Naive B cell (primary cell): ENCODE measurements at places on chromosomes 7 and 10.

GRCh38 chr10:128914681-128915080 is 552.4 kb upstream of the MGMT start:
- no peak for DNase-seq

DNA sequence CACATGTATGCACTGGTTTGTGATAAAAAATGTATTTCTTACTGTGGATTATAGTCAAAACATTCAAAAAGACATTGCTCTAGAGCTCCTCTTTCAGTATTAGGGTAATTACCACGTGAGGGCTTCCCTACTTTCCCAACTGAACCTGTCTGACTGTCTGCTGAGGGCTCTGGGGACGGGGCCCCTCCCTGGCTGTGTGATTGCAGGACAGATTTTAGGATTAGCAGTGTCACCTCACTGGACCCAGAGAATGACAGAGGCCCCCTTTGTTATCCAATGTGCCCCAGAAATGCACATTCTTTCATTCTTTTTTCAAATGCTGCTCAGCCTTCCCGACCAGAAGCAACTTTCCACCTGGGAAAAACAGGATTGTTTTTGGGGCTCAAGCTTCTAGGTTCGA is 43.6 kb upstream of the MXI1 start:
- no peak for DNase-seq

- no peak for DNase-seq
Measured at GRCh38 chr10:18463673-18464211, 187.6 kb downstream of the NSUN6 start.

DNA sequence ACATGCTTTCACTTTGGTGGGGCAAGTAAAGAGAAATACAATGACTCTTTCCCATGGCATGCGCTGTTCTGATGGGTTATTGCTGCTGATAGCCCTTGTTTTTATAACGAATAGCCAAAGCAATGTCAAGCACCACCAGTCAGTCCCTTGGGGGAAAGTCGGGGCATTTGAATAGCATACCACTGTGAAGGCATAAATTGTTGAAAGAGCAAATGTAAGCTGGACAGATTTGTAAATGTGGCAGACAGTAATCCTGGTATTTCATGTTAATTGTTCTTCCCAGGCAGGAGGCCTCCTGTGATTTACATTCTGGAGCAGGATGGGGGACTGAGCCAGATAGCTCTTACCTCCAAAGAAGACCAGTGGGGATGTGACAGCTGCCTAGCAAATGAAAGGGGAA is 293.3 kb downstream of the ADRA2A start:
- no peak for DNase-seq

DNA sequence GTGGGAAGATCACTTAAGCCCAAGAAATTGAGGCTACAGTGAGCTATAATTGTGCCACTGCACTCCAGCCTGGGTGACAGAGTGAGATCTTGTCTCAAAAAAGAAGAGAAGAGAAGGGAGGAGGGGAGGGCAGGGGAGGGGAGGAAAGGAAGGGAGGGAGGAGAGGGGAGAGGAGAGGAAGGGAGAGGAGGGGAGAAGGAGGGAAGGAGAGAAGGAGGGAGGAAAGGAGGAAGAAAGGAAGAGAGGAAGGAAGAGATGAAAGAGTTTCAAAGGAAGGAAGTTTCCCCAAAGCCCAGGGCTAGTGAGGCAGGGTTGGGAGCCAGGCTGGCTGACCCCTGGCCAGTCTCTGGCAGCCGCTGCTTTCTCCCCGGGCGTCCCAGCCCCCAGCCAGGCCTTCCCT is 32.6 kb downstream of the EPHB4 start:
- no peak for DNase-seq

- no peak for DNase-seq
Measured at GRCh38 chr7:36128448-36129047, 24.5 kb upstream of the EEPD1 start.

- DNase-seq: no peak
Measured at GRCh38 chr10:112952282-112953173, 2.5 kb downstream of the TCF7L2 start.

GRCh38 chr10:129621693-129622092 is 154.7 kb downstream of the MGMT start:
- no peak for DNase-seq

GRCh38 chr10:14774797-14775196 is at the start of gene FAM107B:
TSS of gene FAM107B (minus strand) at chr10:14774897. CDS start at chr10:14774663, 234 bp downstream.
- no peak for DNase-seq

DNA sequence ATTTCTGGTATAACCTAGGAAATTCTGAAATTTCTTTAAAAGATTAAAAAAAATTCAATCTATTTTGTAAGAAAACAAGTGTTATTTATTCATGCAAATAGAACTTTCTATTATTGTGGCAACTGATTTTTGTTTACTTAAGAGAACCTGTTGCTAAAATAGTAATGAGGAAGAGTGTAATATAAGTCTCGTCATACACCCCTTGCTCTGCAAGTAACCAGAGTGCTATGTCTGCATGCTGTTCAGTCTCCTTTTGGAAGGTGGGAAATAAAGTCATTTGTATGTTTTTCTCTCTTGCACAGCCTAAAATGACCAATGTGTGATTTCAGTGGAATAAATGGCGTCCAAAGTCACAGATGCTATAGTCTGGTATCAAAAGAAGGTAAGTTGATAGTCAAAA is 41.3 kb downstream of the PHTF2 start:
- DNase-seq: no peak

GRCh38 chr7:18128846-18129245 is 101.2 kb upstream of the PRPS1L1 start:
- no peak for DNase-seq

DNA sequence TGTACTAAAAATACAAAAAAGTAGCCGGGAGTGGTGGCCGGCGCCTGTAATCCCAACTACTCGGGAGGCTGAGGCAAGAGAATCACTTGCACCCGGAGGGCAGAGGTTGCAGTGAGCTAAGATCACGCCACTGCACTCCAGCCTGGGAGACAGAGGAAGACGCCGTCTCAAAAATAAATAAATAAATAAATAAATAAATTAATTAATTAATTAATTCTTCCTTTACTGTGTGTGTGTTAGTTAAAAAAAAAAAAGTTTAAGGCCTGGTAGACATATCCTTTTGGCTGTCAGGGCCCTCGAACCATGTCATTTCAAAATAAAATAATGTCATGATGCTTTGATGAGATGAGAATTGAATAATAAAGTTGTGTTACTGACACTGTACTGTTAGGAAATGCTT is 81.3 kb downstream of the ZNF467 start:
- DNase-seq: no peak

- no peak for DNase-seq
Measured at GRCh38 chr7:108097703-108098102, 32.5 kb downstream of the LAMB4 start.

DNA sequence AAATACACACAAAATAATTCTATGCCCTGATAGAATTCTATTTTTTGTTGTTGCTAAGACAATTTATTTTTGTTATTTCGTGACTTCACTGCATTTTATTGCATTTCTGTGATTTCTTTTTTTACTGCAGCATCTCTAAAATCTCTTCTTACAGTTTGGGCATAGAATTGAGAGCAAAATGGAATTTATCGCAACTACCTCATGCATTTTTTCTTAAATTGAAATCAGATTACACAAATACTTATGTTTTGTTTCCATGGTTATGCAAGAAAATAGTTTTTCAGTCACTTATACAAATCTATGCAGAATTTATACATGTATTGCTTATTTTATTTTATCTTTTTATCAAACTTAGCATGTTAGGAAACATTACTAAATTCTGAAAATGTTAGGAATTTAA is 781.8 kb upstream of the LRRTM3 start:
- DNase-seq: no peak

DNA sequence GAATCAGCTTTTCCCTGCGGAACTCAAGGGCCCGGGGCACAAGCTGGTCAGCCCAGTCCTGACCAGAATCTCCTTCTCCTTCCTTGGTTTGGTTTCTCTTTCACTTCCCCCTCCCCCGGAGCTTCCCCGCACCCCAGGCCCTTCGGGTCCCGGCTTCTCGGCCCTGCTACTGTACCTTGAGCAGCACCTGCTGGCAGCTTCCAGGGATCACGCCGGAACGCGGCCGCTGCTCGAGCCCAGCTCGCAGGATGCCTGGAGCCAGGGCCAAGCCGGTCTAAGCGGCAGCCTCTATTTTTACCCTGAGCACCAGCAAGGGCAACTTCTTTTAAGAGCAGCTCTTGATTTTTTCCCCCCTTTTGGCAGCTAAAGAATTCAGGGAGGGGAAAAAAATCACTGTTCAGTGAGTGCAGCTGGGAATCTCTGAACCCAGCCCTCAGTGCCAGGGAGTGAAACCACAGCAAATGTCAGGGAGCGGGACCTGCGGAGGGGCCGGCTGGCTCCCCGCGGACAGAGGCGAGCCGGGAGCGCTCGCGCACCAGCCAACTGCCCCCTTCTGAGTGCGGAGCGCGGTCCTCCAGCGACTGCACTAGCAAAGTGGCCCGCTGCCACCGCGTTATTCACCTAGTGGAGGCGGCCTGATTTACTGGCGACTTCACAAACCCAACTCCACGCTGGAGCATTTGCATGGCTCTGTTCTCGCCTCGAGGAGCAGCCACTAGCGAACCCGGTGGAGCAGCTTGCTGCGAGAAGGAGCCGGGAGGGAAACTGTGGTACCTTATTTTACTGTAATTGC is 2.4 kb upstream of the INHBA start:
- peak; percentile 71 for DNase-seq

GRCh38 chr10:16712883-16713282 is 104.3 kb downstream of the RSU1 start:
- no peak for DNase-seq

DNA sequence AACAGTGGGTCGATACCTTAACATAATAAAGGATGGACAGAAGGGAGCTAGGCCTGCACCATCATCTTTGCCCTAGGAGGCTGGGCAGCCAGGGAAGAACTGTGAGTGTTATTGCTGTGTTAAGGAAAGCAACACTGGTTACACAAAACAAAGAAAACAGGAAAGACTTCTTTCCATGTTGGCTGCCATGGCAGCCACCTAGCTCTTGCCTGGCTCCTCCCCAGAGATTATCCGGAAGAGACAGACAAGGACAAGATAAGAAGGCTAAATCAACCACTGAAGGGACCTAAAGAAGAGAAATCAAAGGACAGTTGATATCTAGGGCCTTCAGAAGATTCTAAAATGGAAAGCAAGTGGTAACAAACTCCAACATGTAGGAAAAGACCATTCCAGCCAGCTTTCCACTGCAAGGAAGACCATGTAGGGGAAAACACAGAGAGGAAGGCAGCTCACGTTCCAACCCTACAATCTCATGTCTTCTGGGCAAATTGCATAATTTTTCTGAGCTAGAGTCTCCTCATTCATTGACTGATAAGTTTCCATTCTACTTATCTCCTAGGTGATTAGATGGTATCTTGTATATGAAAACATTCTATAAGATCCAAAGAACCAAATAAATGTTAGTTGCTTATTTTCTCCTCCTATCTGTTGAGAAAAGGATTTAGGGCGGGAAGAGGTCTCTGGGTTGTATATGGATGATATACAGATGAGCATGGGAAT is 51.2 kb downstream of the SP8 start:
- DNase-seq: no peak

GRCh38 chr10:326350-326749 is 191.1 kb downstream of the ZMYND11 start:
- no peak for DNase-seq

- DNase-seq: no peak
Measured at GRCh38 chr7:51973071-51973470, 656.5 kb upstream of the COBL start.

GRCh38 chr10:75355706-75356105 is 45.9 kb downstream of the ZNF503 start:
- no peak for DNase-seq

DNA sequence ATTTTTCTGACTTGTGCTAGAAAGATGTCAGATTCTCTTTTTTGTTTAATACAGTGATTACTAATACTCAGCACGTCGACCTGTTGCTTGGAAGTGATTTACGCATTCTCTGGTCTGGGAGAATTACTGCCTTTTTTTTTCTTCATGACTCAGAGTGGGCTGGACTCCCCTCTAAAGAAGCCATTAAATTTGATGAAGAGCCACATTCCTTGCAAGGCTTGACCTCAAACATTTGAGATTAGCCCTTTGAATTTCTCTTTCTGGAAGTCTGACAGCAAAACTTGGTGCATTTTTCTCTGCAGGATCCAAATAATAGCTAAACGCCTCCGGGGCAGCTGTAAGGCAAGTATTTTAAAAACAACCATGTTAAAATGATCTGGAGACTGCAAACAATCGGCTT is 171.6 kb downstream of the GALNT17 start:
- DNase-seq: no peak

GRCh38 chr10:104350127-104350635 is 3.5 kb upstream of the CFAP58 start:
- peak; percentile 66 for DNase-seq

GRCh38 chr10:28291881-28292297 is 11.0 kb downstream of the MPP7 start:
- DNase-seq: no peak

- DNase-seq: no peak
Measured at GRCh38 chr10:3807928-3808496, 23.0 kb upstream of the KLF6 start.

DNA sequence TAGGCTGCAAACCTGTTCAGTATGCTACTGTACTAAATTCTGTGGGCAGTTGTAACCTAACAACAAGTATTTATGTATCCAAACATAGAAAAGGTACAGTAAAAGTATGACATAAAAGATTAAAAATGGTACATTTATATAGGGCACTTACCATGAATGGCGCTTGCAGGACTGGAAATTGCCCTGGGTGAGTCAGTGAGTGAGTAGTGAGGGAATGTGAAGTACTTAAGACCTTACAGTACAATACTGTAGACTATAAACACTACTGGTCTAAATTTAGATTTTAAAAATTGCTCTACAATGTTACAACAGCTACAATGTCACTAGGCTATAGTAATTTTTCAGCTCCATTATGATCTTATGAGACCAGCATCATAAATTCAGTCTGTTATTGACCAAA is 146.0 kb upstream of the GNAI1 start:
- DNase-seq: no peak
